Urinary bladder (tissue), 4 donors: ENCODE measurements at places on chromosomes 1 and 21. TPM values are rescaled to one million over a fixed set of nuclear protein-coding genes. Genes with fewer than 3 reads are reported as not detected.

Gene BEST4
- not detected for total RNA-seq

Gene CYP4X1
- 7.0 TPM for total RNA-seq

Gene AADACL3
- total RNA-seq: not detected

Gene MYOG
- 12.7 TPM for total RNA-seq

Gene TNFRSF14
- total RNA-seq: 19.2 TPM

Gene C1orf185
- total RNA-seq: not detected

Gene SUSD4
- total RNA-seq: 6.3 TPM

Gene HEYL
- 7.9 TPM for total RNA-seq

Gene IL12RB2
- 6.0 TPM for total RNA-seq

Gene TFF3
- 6.8 TPM for total RNA-seq

Gene PDZK1IP1
- total RNA-seq: not detected

Gene ITGB2
- total RNA-seq: 20.8 TPM

Gene PGLYRP3
- total RNA-seq: not detected

Gene SPRR5
- total RNA-seq: not detected

Gene ERICH3
- total RNA-seq: 0.79 TPM

Gene TRNP1
- 7.1 TPM for total RNA-seq

Gene FMO4
- 13.8 TPM for total RNA-seq
